GM19239 (cell line): ENCODE measurements at places on chromosomes 3 and 15.

- no peak for DNase-seq
Observed at GRCh38 chr3:129644836-129645235, 38.4 kb upstream of the PLXND1 start.

DNA sequence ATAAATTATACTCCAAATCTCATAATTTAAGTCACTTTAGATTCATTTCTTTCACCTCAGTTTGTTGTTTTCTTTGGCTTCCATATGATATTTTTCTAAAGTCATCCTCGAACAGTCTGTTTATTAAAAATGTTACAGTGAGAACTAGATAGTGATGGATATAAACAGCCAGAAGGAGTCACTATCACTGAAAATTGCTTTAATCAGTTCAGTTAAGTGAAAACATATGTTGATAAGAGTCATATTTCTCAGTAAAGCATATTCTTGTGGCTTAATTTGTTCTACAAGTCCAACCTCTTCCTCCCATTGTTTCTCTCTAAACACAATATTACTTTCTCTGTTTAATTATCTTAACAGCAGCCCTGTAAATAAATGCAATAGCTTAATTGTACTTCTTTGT lies 427.5 kb upstream of the ALCAM start:
- DNase-seq = no peak

GRCh38 chr15:53307952-53308624 lies 451.4 kb downstream of the WDR72 start:
- DNase-seq = no peak

- no peak for DNase-seq
Observed at GRCh38 chr3:39907981-39908380, 98.6 kb downstream of the MYRIP start.

GRCh38 chr3:85475346-85475745 lies 516.6 kb downstream of the CADM2 start:
- DNase-seq = no peak

GRCh38 chr3:152209060-152209459 lies 59.7 kb upstream of the MBNL1 start:
- DNase-seq = no peak

DNA sequence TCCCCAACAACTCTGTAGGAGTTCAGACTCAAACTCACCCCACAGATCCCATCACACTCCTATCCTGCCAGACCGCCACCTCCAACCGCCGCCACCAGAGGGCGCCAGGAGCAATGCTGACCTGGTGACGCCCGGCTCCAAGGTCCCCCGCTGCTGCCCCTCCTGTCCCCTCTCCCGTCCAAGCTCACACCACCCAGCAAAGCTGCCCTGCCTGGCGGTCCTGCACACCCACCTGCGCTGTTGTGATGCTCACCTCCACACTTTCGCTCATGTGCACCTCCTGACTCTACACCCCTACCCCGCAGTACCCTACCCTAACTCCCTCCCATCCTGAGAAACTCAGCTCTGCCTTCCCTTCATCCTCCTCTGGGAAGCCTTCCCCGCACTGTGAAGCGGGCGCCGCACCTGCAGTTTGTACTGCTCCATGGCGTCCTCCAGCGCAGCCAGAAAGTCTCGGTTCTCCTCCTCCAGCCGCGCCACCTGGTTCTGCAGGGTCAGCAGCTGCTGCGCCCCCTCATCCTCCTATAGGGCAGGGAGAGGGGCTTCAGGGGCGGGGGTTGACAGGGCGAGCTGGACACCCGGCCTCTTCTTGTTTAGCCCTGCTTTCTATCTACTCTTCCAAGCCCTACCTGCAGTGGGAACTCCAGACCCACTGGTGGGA lies 7.9 kb downstream of the KIF7 start:
- peak; percentile 90 for DNase-seq

GRCh38 chr15:89034305-89034704 lies 54.0 kb upstream of the ABHD2 start:
- DNase-seq = no peak

DNA sequence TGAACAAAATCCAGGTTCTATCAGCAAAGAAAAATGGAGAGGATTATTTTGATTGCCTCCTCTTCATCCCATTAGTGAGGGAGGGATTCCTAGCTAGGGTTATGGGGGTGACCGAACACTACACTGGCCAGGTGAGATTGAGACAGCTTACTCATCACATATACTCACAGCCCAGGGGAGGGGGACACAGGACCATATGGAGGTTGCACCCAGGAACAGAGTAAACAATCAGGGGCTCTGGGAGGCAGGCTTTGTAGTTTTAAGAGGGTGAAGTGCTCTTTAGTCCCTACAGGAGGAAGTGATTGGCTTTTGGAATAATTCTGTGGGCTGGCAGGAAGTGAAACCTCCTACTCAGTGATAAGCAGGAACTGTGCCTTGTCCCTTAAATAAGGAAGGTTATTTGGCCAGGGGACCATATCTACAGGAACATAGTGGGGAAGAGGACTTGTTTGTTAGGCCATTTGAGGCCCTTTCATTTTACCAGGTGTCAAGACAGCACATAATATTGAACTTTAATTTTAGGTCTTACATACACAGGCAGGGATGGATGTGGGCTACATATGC lies 17.5 kb upstream of the KCTD6 start:
- DNase-seq = no peak

GRCh38 chr3:196220587-196220986 lies 4.3 kb downstream of the SLC51A start:
- no peak for DNase-seq
